ENCODE measurements at places on chromosomes 13 and 19.

DNA sequence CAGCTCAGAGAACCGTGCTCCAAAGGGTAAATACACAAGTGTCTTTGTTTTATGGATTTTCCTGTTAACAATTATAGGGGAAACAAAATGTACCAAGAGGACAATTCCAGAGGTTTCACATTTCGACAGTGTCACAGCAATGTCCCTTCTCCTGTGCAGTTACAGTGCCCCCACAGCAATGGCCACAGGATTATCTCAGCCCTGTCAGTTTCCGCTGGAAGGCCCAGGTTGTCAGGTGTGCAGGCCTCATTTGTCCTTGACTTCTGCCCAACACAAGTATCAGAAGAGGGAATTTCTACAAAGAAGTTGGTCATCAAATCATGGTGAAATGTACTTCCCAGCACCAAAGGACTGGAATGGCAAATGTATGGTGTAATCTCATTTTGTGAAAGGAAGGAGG lies 11.2 kb upstream of the N4BP2L2 start:
- no peak for DNase-seq

GRCh38 chr19:45542234-45542668 lies 35.0 kb downstream of the VASP start:
- no peak for DNase-seq

- no peak for DNase-seq
Measured at GRCh38 chr19:39115105-39115847, 10.3 kb upstream of the PAK4 start.

DNA sequence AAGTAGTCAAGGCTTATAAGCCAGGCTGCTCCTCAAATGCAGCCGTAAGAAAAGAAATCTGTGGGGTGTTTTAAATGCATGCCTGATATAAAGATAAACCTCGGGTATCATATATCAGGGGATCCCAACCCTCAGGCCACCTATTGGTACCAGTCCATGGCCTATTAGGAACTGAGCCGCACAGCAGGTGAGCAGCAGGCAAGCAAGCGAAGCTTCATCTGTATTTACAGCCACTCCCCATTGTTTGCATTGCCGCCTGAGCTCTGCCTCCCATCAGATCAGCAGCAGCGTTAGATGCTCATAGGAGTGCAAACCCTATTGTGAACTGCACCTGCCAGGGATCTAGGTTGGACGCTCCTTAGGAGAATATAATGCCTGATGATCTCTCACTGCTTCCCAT lies 233.5 kb upstream of the SERP2 start:
- no peak for DNase-seq

DNA sequence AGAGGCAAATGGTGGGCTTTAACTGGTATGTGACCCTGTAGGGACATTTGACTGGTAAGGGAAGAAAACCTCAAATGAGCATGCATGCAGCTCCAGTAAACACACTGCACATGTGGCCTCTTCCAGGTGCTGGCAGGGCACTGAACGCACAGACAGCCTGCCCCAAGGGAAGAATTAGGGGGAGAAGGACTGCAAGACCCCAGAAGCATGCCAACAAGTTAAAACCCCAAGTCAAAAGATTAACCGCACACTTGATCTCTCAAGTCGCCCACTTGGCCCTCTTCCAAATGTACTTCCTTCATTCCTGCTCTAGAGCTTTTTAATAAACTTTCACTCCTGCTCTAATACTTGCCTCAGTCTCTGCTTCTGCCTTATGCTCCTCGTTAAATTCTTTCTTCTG lies 46.9 kb upstream of the SLITRK1 start:
- no peak for DNase-seq

DNA sequence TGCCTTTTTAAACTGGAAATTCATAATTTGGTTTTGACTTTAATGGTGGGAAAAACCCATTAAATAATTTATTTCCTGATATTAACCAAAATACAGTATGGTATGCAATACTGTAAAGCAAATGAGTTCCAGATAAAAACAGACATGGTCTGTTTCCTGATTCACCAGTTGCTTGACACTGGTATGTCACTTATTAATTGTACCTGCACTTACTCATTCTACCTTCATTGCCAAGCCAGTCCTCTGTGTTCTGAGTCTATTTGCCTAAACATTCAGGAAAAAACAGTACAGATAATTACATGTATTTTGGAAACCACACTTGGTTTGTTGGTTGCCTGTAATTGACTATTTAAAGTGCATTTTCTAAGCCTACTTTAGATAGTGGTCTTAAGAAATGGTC lies 159.3 kb downstream of the TNFRSF19 start:
- no peak for DNase-seq

- no peak for DNase-seq
Measured at GRCh38 chr19:13164343-13165161, 14.3 kb downstream of the IER2 start.

GRCh38 chr19:31015778-31016177 lies 333.5 kb downstream of the TSHZ3 start:
- DNase-seq, result no peak

GRCh38 chr13:51839711-51840540 lies 5.1 kb downstream of the TMEM272 start:
- no peak for DNase-seq

- no peak for DNase-seq
Measured at GRCh38 chr13:90405301-90405700, 942.2 kb upstream of the MIR17HG start.

- DNase-seq, result no peak
Measured at GRCh38 chr19:55539090-55539984, 2.4 kb upstream of the SBK2 start.

- DNase-seq, result no peak
Measured at GRCh38 chr19:30145467-30145866, 203.4 kb downstream of the URI1 start.

- no peak for DNase-seq
Measured at GRCh38 chr19:52602941-52603340, 32.9 kb downstream of the ZNF701 start.

- DNase-seq, result peak; percentile 32
Measured at GRCh38 chr19:9934132-9934950, 2.0 kb downstream of the OLFM2 start.

DNA sequence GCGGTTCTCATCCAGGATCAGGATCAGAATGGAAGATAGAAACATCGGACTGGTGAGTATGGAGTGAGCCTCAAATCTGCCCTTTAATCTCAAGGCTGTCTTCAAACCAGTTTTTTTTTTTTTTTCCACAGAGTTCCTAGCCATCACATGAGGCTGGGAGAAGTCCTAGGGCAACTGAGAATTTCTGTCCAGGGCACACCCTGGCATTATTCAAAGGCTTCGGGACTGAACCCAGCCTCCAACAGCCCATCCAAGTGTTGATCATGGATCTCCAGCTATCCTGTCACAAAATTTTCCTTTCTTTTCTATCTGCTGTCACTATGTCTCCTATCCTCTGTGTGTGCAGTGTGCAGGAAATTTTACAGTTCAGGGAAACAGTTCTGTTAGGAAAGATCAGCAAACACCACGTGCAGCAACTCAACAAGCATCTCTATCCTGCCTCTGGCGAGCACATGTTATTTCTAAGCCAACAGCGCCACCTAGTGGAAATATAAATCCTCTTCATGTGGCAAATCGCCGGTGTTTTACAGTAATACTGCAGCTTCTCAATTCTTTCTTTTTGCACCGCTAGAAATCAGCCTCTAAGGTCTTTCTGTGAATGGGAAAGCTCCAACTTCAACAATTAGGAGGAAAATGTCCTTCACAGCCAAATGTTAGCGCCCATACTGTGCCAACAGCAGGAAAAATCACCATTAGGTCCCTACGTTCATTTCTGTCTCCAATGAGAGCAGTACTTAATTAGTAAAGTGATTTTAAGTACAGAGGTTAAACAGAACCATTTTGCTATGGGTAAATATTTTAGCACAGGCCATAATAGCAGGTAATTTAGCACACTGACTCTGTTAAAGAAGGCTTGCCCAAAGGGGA lies 21.4 kb upstream of the ZNF181 start:
- DNase-seq, result peak; percentile 50

- peak; percentile 67 for DNase-seq
Measured at GRCh38 chr19:55544776-55545439, 435 bp downstream of the SBK3 start.

DNA sequence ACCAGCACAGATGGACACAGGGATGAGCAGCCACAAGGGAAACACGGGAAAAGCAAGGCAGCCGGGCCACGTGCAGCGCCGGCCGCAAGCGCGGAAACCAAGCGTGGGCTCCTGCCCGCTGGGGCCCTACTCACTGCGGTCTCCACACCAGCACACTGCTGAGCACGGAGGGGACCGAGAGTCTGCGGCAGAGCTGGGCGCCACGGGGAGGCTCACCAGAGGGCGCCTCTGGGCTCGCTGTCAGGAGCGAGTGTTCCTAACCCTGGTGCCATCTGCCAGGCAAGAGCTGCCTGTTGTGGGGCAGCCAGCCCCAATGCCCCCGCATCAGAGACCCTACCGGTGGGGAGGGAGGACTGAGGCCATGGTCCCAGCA lies 26.5 kb downstream of the MPND start:
- peak; percentile 68 for DNase-seq

GRCh38 chr13:48163061-48163460 lies 68.2 kb upstream of the MED4 start:
- no peak for DNase-seq

GRCh38 chr13:40652588-40652940 lies 13.9 kb downstream of the FOXO1 start:
- DNase-seq, result no peak

DNA sequence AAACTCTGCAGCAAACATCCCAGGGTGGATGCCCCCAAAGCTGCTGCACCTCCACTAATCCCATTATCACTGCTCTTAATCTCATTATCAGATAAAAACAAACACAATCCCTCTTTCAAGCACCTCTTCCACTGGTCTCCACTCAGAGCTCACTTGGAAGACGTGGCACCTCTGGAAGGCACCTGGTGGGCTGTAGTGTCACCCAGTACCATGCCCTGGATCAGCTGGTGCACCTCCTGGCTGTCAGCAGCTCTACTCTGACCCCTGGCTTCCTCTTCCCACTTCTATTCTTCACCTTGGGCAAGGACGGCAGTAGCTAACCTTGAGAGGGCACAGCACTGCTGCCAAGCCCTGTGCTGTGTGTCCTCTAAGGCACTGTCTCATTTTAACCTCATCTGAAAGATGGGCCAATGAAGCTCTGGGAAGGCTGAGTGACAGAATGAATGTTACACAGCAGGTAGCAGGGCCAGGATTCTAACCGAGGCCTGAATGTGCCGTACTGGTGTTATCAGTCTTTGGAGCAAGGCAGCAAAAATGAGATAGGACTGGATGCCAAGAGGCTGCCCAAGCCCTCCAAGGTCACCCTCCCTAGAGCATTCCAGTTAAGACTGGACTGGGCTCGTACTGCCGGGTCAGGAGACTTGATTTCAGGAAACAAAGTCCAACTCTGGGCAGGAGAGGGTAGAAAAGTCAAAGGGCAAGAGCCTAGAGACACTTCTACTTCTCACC lies 7.4 kb downstream of the BRD4 start:
- no peak for DNase-seq

DNA sequence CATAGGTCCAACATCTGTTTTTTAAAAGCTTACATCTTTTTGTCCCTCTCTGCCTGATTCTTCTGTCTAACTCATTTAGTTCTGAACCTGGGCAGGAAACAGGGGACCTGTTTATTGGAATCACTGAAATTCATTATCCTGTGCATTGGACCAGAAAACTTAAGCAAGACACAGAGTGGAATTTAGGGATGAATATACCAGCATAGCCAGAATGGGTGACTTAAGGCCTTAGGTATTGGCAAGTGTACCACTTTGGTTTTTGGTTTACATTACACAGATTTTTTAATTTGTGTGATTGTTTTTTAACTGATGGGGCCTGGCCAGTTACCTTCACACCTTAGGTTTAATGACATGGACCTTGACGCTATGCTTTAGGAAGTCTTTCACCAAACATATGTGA lies 232.5 kb downstream of the GPC5 start:
- DNase-seq, result no peak

GRCh38 chr19:30046522-30046921 lies 104.5 kb downstream of the URI1 start:
- no peak for DNase-seq

DNA sequence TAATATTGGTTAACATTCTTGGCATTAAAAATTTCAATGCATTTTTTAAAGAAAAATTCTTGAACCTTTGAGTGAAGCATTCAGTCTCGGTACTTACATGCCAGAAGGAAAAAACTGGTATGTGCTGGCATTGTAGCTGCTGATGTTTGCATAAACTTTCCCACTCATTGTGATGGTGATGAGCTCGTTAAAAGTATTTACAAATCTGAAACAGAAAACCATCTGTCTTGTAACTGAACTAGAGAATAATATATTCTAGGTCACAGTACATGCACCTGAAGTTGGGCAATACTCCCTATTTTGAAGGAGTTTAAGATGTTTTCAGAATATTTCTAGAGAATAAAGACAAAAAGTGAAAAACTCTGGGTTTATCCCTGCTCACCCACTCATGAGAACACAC lies 64.1 kb downstream of the SLC15A1 start:
- DNase-seq, result no peak

DNA sequence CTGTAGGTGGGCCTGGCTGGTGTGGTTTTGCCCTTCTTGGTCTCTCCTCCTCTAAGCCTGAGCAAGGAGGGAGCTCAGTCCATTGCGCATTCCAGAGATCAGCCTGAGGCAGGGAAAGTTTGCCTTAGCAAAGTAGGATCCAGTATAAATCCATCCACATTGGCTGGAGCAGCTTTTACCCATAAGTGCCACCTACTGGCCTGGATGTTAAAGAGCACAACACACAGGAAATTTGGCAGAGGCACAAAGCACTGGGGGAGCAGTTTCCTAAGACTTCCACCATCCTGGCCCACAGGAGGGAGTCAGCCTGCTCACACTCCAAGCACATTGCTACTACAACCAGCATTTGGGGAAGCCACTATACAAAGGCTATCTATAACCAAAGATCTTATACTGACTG lies 1124.2 kb downstream of the SLITRK1 start:
- DNase-seq, result no peak

DNA sequence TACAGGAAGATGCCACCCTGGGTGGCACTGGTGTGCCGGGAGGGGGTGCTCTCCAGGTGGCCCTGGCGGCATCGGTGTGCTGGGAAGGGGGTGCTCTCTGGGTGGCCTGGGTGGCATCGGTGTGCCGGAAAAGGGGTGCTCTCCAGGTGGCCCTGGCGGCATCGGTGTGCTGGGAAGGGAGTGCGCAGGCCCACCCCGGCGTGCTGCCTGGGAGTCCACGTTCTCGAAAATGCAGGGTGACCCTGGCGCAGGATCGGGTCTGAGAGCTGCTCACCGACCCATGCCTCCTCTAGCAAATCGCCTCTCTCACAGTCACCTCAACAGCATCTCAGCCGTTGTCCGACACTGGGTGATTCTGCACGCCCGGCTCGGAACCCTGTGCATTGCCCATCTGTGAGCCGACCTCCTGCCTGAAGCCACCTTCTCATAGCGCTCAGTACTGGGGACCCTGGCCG lies 36.4 kb downstream of the RASA3 start:
- DNase-seq, result peak; percentile 6

GRCh38 chr13:84445776-84446175 lies 563.5 kb upstream of the SLITRK1 start:
- no peak for DNase-seq

GRCh38 chr19:42352301-42353259 lies 27.1 kb downstream of the MEGF8 start:
- DNase-seq, result no peak

- peak; percentile 45 for DNase-seq
Measured at GRCh38 chr13:31049833-31050232, 111.9 kb downstream of the HSPH1 start.

- no peak for DNase-seq
Measured at GRCh38 chr13:112905619-112905989, 63.4 kb upstream of the MCF2L start.

Measured in gastrocnemius medialis (tissue), 4 donors.